Activated T-helper 9 cell treated with anti-CD3 and anti-CD28 coated beads, Interleukin-2, amount 50 U/mL, for 16 hours (primary cell): ENCODE measurements at places on chromosomes 3 and 15.

- no peak for DNase-seq
These were observed 340.3 kb downstream of the FOXP1 start for GRCh38 chr3:71243229-71243628.

DNA sequence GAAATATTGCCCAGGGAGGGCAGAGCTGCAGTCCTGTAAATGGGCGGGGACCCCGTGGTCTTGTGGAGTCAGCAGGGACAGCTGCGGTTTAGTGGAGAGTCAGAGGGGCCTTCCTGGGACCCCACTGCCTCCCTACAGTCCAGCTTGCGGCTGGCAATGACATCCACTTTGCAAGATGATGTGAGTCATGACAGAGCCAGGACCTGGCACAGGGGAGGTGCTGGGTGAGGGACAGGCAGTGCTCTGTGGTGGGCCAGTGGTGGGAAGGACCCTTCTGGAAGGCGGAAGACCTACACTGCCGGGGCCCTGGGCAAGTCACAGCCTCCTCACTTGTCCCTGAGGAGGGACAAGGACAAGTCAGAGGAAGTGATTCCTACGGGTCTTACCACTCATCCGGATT lies 17.8 kb downstream of the APBA2 start:
- DNase-seq = no peak

DNA sequence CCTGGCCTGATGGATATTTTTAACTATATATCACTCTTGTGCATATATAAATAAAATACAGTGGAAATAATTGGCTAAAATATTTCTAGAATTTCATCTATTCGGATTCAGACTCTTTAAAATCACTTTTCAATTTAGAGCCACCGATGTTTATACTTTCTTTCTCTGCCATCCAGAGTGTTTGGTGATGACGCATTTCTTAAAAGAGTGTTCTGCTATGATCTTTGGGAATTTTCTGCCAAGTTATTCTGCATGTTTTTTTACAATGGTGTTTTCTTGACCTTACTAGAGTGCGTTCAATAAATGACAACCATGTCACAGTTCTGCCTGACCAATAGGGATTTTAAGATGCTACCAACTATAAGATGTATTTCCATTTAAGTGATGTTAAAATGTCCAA lies 30.2 kb downstream of the PPP2R3A start:
- no peak for DNase-seq

DNA sequence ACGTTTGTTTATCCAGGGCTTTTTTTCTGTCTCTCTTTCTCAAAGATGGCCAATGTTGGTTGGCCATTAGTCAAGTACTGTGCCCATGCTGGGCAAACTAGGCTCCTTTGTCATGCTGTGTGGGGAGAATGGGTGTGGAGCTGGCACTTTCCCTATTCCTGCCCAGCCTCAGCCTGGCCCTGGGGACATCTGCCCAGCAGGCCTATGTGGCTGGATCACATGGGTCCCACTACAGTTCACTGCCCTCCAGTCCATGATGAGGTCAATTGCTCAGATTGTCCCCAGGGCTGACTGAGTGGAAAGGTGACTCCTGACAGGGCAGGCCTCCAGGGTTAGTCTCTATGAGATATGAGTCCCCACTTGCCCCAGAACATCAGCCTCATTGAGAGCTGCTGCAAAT lies 54.4 kb upstream of the HERC1 start:
- DNase-seq = no peak

GRCh38 chr15:62094388-62094787 lies 27.6 kb downstream of the C2CD4A start:
- DNase-seq = no peak

DNA sequence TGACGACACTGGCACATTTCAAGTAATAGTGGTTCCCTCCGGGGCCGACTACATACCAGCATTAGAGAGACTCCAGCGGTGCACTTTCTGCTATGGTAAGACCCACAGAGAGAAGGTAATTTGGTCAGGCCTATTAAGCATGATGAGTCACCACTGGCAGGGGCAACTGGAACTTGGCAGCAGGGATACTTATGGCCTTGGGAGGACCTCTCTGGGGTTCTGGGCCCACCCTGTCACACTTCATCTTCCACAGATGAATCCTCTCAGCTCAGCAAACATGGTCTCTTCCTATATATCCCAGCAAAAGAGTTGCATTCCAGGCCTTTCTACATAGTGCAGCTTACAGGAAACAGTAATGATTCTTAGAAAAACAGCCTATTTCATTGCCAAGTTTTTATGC lies 88.0 kb downstream of the PIK3R4 start:
- DNase-seq = no peak

DNA sequence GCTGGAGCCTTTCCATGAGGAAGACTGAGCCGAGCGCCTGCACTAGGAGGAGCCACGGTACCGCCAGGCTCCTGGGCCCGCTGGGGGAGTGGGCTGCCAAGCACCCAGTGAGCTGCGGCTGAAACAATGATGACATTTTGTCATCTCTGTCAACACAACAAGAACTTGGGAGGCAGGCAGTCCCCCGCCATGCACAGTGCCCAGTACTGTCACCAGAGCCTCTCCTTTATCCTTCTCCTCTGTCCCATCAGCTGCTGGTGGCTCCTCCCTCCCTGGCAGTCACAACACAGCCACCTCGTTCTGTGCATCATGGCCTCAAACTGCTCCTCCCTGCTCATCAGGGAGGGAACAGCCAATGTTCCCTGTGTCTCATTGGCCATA lies 34.0 kb upstream of the PCSK6 start:
- DNase-seq = no peak

DNA sequence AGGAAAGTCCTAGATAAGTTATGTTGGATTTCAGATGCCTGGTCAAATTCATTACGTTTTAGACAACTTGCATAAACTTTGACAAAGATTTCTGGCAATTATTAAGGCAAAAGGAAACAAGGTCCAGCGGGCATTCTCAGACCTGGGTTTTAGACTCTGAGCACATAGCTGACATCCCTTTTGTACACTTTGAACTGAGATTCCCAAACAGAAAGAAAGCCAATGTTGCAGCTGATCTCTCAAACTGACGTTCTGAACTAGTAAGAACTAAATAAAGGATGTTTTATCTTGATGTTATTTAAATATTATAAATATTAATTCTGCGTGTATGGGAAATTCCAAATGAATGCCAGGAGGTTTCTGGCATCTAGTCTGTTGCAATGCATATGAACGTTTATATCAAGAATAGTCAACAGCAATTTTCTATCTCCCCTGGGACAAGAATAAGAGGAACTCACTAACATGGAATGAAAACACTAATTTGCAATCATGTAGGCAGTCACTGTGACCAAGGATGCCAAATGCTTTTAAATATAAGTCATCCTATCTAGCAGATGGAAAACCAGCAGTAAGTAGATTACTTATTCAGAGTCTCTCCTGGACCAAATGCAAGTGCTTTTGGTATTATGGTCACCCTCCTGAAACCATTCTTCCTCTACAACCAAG lies 202.1 kb downstream of the GREM1 start:
- no peak for DNase-seq

DNA sequence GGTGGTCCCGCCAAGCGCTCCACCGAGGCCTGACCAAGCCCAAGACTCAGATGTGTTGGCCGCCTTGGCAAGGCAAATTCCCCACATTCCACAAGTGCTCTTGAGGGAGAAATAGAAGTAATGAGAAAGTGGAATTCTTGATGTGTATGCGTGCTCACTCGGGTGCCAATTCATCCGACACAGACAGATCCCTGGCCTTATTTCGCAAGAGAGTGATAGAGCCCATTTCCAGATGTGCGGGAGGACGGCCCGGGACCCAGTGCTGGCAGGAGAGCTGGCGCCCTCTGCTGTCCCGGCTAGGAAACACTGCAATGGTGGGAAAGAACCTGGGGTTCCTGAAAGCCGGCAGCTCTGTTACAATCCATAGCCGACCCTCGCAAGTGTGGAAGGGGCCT lies 76.0 kb downstream of the HMG20A start:
- peak; percentile 47 for DNase-seq

DNA sequence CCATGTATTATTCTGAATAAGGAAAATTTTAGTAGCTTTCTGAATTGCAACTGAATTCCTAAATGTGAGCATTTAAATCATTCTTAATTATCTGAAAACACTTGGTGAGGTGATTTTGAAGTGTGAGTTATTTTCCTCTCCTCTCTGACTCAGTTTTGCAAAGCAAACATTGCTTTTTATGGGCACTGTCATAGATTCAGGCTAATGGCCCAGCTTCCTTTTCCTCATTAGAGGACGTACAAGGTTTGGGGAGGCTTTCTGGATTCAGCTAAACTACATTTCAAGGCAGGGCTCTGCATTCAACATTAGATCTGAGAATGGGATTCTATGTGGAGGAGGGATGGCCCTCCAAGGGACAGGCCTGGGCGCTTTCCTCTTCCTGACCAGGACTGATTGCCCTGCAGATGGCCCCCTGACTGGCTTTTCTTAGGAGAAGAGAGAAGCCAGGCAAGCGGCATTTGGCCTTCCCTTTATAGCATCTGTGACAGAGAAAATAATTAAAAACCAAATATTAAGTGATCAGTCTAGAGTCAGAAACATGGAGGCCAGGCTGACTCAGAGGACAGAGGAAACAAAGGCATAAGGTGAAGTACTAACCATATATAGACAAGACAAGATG lies 53.0 kb upstream of the STXBP5L start:
- DNase-seq = no peak

DNA sequence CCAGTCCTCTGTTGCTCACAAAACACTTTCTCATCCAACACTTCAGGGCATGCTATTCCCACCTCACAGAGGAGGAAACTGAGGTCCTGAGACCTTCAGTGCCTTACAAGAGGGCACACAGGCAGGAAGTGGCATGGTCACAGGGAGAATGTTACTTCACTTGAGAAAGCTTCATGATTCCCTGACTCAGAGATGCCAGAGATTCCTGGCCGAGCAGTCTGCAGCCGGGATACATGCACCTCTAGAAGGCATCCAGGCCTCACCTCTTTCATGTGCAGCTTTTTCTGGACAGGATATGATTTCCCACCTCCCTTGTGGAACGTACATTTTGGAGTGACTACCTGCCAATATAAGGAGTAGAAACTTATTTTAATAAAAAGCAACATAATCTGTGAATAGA lies 2.8 kb upstream of the SST start:
- DNase-seq = no peak

- DNase-seq = no peak
These were observed 14.6 kb downstream of the IP6K2 start for GRCh38 chr3:48702320-48702920.

- no peak for DNase-seq
These were observed 31.4 kb upstream of the CTNNB1 start for GRCh38 chr3:41167722-41168497.

- no peak for DNase-seq
These were observed 274.9 kb upstream of the DCBLD2 start for GRCh38 chr3:99176169-99176964.

GRCh38 chr3:17979911-17980310 lies 237.5 kb upstream of the TBC1D5 start:
- DNase-seq = no peak

DNA sequence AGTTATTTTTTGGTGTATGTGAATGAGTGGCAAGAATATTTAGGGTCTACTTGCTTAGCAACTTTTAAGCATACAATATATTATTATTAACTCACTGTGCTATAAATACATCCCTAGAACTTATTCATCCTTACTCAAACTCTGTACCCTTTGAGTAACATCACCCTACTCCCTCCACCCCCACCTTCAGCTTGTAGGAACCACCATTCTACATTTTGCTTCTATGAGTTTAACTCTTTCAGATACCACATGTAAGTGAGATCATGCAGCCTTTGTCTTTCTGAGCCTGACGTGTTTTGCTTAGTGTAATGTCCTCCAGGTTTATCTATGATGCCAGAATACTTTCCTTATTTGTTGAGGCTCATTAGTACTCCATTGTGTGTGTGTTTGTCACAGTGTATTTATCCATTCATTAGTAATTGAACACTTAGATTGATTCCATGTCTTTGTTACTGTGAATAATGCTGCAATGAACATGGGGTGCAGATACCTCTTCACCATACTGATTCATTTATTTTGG lies 526.9 kb downstream of the PYDC2 start:
- DNase-seq = no peak

DNA sequence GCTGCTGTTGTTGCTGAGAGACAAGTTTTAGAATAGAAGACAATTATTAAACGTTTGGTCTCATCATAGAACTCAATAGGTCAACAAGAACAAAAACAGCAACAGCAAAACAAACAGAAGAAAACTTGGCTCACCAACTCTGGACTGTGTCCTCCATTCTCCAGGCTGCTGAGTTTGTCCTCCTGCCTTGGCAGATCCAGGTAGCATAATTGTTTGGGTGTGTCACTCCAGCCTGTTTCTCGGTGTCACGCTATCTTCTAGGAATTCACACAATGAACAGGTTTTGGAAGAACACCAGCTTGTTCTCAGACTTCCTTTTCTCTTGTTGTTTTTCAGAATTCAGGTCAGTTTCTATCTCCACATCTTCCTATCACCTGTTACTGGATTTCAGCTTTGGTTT lies 34.7 kb downstream of the ARRDC4 start:
- no peak for DNase-seq

DNA sequence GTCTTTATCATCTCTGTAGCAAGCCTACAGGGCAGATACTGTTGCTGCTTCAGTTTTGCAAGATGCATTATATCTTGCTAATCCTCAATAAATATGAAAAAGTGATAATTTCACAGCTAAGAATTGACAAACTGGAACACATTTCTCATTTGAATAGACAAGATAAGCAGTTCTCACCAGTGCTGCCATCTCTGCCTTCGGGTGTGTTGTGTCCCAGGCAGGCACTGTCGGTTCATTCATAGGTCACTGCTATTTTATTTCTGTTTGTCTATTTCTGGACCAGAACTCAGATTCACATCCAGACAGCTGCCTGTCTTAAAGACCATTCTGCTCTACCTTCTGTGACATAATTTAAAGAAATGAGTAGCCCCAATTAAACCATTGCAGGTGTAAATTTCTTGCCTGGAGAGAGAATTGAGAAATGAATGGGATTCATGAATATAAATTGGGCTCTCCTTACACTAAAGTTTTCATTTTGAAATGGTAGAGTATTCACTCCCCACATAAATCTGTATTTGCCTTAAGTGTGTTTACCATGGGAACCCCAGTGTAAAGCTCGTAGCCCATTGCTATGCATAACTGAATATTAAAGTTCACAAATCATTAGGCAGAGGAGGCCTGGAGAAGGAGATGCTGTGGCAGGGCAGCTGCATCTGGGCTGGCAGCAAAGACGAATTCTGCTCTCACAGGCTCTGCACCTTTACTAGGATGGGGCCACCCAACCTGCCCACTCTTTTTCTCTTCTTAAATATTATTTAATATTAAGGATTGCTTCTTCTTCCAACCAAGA lies 149.9 kb downstream of the ARPP21 start:
- no peak for DNase-seq

- DNase-seq = no peak
These were observed 6.2 kb downstream of the SLC25A26 start for GRCh38 chr3:66227051-66227450.

DNA sequence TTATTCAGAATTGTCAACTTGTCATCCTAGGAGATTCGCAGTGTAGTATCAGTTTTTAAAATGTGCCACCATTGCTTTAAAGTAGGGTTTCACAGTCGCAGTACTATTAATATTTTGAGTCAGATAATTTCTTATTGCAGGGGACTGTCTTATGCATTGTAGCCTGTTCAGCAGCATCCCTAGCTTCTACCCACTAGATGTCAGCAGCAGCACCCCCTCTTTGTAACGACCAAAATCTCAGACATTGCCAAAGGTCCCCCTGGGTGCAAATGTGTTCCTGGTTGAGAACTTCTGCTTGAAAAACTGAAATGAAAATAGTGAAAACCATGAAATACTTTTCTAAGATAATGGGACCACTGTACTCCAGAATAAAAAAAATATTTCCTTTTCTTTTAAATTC lies 474.8 kb downstream of the CNTN3 start:
- no peak for DNase-seq

GRCh38 chr3:184911570-184911969 lies 99.6 kb downstream of the VPS8 start:
- no peak for DNase-seq

- DNase-seq = no peak
These were observed 178.2 kb upstream of the LPP start for GRCh38 chr3:187975561-187976364.
